C1 segment of cervical spinal cord (tissue), 14 donors: ENCODE measurements at places on chromosomes 16 and 17.

DNA sequence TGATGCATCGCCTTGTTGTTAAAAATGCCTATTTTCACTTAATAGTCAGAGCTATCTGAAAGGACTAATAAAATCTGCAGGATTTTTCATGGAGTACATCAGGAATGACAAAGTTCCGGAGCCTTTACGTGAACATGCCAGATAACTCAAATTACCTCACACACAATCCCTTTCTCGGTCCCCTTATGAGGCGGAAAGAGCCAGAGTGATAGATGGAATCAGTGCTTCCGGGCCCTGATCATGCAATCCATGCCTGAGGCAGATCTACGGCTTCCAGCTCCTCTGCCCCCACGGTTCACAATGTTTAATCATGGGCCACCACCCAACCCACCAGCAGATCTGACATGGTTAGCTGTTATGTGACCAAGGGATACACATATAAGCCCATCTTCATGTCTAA, 17.0 kb downstream of the VPS53 start:
- DNase-seq, result no peak

DNA sequence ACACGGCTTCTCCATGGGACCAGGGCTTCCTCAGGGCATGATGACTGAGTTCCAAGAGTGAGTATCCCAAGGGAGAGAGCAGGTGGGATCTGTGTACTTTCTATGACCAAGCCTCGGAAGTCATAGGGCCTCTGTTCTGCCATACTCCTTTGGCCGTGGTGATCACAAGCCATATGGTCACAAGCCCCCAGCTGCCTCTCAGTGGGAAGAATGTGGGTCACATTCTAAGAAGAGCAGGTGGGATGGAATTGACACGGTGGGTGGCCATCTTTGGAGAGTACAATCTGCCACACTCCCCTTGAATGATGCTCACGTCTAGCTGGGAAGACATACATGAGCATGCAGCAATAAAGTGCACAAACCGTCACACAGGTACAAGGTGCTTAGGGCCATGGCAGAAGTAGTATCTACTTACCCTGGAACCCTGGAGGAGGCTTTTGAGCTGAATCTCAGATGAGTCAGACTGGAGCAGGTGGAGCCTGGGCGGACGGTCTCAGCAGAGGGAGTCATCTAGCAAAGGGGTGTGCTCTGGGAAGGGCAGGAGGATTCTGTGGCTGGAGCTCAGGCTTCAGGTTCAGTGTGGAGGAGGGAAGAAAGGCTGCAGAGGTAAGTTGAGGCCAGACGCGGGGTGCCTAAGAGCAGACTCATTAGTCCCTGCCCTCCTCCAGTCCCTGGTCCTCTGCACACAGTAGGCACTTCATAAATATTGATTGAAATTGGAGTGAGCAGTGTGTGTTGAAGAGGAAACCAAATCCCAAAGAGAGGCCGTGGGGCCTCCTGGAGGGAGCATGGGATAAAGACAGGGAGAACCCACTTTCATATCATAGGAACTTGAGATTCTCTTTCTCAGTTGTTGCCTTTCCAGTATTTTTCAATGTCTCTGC, 26.6 kb downstream of the GOSR2 start:
- DNase-seq, result no peak

DNA sequence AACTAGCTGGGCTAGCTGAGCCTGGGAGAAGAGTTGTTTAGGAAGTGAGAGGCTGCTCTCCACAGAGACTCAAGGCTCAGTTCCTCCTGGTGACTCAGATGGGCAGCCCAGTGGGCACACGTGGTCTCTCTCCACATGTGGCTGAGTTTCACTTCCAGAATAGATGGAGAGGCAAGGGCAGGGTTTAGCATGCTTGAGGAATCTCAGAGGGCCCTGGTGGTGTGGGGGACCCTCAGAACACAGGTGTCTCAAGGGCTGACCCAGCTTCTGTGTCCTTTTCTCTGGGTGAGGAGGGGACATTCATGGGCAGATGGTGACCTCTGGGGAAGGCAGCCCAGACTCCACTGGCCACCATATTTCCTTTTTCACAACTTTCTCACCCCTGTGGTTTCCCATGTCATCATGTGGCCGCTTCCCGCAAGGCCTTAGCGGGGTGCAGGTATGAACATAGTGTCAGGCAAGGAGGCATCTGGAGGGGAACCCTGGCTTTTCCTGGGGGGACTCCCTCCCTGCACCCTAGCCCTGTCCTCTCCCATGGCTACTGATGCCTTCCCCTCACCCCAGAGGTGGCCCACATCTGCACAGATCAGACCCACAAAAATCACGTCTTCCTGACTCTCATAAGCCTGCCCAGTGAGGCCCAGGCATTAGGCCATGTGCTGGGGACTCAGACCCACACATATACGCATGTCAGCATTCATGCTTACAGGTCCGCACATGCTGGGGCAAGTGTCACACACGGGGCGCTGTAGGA, 3.3 kb downstream of the GRN start:
- DNase-seq, result peak; percentile 32

GRCh38 chr17:44992242-44992939, 24.3 kb upstream of the C1QL1 start:
- no peak for DNase-seq

DNA sequence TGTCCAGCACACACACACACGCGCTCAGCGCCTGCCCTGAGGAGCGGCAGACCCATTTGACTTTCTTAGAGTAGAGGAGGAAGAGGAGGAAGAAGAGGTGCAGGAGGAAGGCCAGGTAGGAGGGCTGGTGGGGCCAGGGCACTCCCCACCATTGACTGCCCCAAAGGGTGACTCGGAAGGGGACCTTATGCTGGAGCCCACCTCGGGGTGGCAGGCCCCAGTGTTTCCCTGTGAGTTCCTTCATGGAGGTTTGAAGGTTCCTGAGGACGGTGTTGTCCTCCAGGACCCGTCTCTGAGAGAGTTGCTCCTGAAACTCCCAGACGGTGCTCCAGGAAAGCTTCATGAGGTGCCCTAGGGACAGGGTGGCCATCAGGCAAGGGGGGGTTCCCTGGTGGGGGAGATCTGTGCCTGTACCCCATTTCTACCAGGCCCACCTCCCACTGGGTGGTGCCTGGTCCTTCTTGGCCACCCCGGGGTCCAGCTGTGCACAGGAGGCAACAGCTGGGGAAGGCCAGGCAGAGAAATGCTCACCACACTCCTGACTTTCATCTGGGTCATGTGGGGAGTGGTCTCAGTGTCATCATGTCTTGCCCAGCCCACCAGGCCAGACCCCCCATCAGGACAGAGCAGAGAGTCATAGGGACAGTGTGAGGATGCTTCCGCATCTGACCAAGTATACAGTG, 89.5 kb downstream of the TNFRSF13B start:
- DNase-seq, result no peak

DNA sequence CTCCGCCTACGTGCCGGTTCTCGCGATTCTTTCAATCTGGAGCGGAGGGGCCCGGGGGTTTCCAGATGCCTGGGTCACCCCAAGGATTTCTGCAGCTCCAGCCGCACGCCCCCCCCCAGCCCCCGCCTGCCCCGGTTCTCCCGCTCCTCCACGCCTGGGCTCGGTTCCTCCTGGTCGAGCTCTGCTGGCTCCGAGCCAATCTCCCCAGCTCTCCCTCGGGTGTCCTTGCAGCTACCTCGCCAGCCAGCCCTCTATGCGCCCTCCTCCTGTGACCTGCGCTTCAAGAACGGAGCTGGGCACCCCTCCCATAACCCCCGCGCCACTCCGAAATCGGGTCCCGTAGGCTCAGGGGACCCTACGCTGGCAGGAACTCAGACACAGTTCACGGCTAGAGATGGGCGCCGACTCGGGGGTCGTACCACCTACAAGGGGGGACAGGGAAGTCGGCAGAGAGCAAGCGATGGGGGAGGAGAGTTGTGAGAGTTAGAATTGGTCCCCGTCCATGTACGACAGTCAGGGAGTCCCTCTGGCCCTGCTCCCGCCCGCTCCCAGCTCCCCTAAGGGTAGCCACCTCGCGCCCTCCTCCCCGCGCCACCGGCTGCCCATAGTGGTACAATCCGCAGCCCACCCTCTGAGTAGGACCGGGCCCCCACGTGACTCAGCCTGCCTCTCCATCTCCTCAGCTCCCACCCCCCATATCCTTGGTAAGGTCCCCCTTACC, 961 bp downstream of the FGF11 start:
- no peak for DNase-seq

DNA sequence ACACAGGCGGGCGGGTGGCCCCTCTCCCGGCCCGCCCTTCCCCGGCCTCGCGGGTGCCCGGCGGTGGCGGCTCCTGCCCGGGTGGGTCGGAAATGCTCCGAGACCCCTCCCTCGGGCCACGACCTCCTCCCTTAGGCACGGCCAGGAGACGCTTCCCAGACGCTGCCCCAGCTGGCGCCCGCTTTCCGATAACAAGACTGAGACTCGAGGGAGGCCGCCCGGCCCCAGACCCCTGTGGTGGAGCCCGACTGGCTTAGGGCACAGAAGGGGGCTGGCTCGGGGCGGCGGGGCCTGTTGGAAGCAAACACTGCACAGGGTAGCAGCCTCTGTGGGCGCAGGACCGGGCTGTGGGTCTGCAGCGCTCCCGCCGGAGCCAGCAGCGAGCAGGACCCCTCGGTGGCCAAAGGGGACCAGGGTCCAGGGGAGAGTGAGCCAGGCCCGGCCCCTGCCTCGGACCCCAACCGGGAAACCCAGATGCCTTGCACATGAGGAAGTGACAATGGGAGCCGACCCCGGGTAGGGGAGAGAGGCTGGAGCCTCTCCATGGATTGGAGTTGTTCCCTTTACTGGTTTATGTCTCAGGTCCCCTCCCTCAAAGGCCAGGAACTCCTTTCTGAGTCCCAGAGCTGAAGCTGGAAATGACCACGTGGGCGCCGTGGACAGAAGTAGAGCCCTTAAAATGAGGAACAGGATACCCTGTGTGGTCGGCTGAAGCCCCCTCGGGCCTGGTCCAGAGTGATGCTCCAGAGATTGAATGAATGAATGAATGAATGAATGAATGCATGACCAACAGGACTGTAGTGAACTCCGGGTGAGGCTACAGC, 19.8 kb upstream of the ADCY7 start:
- no peak for DNase-seq

DNA sequence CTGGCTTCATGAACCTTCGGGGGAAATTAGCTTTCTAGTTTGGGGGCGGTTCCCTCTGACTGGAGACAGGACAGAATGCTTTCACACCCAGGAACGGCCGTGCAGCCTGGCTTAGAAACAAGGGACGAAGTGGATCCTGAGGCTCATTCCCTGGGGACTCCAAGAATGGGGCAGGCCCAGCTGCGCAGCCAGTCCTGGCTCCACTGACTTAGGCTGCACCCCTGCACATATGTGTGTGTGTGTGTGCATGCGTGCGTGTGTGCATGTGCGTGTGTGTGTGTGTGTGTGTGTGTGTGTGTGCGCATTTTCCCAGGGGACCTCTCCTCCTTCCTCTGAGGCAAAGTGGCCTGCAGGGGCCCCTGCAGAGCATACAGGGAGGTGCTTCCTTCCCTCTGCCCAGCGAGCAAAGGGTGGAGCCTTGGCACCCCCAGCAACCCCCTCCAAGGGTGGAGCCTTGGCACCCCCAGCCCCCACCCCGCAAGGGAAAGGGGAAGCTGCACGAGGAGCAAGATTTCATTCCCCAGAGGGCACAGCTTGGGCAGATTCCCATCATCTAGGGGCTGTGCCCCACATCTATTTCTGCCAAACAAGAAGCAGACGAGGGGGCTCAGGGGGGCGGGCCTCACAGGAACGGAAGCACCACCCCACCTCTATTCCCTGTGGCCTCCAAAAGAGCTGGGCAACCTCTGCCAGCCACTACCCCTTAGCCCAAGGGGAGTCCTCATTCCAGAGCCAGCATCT, 97.6 kb upstream of the CBX4 start:
- DNase-seq, result no peak
